ENCODE measurements at places on chromosomes 13 and 19. TPM values are rescaled to one million over a fixed set of nuclear protein-coding genes. Genes with fewer than 3 reads are reported as not detected.

GRCh38 chr13:77000475-77000874 is 8.6 kb downstream of the CLN5 start:
- DNase-seq, result no peak

- DNase-seq, result no peak
Measured at GRCh38 chr19:5215431-5215830, 125.2 kb downstream of the PTPRS start.

DNA sequence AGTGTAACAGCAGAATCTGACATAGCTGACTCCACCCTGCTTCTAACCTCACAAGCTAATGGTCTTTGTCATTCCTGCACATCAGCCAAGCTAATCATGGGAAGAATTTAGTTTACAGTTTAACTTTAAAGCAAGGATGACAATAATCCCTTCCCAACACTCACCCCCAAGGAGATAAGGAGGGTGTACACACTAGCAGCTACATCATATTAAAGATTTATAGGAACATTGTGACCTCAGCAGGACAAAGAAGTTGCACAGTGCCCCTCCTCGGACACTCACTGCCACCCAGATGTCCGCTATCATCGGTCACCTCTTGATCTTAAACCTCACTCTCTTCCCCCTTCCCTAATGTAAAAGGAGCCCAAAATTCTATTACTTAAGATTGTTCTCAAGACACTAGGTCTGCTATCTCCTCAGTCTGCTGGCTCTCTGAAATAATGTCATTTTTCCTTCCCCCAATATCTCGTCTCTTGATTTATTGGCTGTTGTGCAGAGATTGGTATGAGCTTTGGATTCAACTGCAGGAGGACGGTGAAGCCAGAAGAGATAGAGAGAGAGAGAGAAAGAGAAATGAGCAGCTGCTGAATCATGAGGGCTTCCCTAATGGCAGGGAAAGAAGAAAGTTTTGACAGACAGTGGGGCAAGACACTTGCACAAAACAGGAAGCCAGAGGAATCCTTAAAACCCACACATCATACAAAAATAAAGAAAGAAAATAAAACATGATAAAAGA is 17.5 kb upstream of the FFAR2 start:
- no peak for DNase-seq

- no peak for DNase-seq
Measured at GRCh38 chr19:5627395-5627904, 4.6 kb downstream of the SAFB start.

GRCh38 chr19:28466107-28467045 is 746.6 kb downstream of the UQCRFS1 start:
- peak; percentile 65 for DNase-seq

DNA sequence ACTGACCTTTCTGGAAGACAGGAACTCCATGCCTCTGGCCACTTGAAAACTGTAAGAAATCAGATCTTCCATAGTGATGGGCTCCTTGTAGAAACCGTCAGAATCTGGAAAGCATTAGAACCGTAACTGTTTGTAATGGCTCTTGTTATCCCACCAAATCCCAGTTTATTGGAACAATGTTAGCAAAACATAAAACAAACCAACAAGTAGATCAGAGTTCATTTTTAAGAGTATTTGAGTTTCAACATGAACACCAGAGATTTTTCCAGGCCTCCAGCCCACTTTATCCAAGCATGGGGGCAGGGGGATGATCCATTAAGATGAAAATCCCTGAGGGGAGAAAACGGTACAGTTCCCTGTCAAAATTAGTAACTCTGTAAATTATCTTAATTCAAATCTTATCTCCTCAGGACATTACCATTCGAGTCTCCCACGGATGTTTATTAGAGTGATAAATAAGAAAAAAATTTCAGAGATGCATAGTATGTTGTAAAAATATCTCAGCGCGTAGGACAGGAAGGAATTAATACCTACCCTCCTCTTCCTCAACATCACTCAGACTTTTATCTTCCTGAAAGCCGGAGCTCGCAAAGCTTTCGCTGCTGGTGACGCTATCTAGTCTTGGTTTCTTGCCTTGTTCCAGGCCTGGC is 172.5 kb downstream of the FLT1 start:
- no peak for DNase-seq

DNA sequence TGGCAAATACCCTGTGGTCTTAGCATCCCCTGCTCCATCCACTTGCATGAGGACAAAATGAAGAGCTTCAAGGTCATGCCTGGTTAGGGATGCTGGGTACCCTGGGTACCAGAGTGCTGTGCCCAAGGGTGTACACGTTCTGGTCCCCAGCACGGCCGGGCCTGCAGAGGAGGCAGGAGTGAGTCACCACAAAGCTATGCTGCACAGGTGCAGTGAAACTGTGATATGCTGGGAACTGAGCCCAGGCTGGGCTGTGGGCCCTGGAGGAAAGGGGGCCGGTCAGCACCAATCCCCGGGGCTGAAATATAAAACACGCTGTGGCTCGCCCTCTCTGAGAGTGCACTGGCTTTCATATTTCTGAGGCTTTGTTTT is 95.1 kb downstream of the TSHZ3 start:
- no peak for DNase-seq

- no peak for DNase-seq
Measured at GRCh38 chr13:91889641-91890040, 491.2 kb downstream of the GPC5 start.

DNA sequence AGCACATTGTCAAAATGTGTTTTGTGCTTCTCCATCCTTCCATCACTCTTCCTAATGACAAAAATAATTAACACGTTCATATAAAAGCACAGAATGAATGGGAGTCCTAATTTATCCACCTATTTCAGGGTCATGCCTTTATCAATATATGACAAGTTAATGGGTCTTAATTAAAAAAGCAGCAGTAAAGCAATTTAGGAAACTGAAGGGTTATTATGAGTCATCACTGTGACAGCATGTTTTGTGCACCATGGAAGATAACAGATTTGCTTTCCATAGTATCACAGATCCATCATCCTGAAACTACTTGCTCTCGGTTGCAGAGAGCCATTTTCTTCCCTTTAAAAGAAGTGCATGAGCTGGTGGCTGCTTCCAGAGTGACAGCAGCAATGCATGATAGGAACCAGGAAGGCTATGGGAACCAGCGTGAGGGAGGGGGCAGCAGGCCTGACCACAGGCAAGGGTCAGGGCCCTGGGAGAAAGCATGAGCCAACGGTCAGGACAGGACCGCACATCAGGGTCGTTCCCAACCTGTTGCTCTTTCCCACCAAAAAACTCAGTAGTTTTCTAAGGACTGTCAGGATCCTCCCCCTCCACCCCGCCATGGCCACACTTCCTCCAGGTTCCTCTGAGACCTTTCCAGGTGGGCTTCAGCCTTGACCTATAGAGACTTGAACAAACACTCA is 784.1 kb downstream of the UQCRFS1 start:
- no peak for DNase-seq

DNA sequence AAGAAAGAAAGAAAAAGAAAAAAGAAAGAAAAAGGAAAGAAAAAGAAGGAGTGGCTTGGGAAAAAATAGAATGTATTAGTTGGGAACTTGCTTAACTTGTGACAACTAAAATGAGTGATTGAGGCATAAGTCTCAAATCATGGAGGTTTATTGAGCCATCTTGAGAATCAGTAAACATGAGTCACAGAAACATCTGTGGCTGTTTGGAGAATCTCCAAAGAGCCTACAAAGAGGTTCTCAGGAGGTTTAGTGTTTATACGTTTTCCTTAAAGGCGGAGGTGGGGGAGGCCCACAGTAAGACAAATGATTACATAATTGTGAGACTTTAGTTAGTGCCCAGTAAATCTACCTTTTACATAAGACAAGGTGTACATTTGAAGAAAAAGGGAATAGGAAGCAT is 38.6 kb downstream of the WDR87 start:
- no peak for DNase-seq

GRCh38 chr19:32543115-32543900 is 37.7 kb upstream of the PDCD5 start:
- DNase-seq, result no peak

DNA sequence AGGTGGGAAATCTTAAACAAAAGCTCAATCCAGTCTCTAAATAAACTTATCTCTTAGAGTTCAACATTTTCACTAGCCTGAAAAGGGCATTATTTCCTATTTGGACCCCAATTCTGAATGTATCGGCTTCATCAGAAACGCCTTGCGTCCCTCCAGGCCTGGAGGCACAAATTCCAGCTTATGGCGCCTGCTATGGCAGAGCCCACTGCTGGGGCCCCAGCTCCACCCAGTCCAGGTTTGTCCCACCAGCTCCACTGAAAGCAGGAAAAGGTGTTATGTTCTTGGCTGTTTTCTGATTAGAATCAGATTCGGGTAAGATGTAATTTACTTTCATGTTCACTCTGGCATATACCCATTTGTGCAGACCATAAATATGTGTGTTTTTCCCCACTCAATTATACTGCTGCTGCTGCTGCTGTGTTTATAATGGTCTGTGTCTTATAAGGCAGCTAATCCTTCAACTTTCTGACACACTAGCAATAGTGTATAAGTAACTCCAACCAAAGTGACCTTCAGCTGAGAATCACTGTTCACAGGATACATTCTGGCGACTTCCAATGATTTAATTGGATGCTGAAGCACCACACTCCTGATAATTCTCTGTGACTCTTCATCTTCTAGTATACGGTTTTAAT is 6.4 kb downstream of the IRS2 start:
- no peak for DNase-seq

GRCh38 chr19:47247308-47247990 is 8.9 kb upstream of the CCDC9 start:
- peak; percentile 88 for DNase-seq

DNA sequence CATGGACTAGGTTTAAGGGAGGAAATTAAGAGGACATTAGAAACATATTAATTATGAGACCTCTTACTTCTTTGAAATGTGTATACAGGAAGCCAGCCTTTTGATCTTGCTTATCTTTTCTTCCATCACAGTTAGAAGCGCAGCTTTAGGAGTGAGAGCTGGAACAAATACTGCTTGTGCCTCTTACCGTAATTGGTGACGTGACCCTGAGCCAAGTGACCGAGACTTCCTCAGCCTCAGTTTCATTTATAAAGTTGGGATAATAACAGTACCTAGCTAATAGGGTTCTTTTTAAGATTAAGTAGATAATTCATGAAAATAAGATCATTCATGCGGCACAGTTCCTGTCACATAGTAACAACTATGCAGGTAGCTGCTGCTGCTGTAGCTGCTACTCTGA is 18.5 kb downstream of the FREM2 start:
- DNase-seq, result no peak

GRCh38 chr19:13011653-13012389 is 16.5 kb downstream of the NFIX start:
- no peak for DNase-seq

DNA sequence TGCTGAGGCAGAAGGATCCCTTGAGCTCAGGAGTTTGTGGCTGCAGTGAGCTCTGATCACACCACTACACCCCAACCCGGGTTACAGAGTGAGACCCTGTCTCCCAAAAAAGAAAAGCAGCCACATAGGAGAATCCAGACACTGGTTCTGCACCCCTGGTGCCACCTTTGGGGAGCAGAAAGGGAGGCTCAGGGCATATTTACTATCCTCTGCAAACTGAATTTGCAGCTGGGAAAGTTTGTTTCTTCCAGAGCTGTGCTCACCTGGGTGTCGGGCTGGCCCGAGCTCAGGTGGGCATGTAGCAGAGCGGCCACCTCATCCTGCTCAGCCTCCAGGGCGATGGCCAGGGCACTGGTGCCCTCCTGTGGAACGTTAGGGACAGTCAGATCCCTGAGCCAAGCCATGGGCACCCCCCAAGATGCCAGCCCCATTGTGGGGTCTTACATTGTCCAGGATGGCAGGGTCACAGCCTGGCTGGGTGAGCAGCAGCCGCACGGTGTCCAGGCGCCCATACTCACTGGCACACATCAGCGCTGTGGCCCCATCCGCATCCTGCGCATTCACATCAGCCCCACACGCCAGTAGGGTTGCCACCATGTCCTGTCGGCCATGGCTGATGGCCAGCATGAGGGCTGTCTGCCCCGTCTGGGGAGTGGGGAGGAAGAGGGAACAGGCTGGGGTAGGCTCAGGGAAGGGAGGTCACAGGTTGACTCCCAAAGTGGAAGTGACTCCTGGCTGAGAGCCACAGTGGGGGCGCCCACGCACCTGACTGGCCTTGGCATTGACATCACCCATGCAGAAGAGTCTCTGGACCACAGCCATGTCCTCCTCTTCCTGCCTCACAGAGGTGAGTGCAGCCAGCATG is 3.1 kb downstream of the RPS28 start:
- DNase-seq, result no peak

DNA sequence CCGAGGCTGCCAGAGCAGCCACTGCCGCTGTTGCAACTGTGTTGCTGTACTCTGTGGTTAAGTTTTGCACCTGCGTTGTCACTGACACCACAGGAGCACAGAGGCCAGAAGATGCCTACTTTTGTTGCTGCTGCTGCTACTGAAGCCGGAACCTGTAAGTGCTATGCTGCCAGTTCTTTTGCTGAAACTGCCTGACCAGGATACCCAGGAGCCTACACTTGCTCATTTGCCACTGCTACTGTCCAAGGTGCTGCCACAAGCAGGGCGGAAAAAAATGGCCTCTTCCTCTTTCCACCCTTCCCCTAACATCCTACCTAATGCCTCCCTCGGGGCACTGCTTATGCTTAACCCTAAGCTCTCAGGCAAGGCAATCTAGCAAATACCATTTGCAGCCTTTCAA is 29.0 kb upstream of the NBEA start:
- DNase-seq, result no peak

GRCh38 chr19:22882797-22883196 is 50.7 kb downstream of the ZNF723 start:
- DNase-seq, result no peak

- no peak for DNase-seq
Measured at GRCh38 chr19:52786078-52786463, 520 bp downstream of the ZNF600 start.

GRCh38 chr13:87680298-87680697 is 9.1 kb downstream of the SLITRK5 start:
- DNase-seq, result no peak

GRCh38 chr19:37594982-37595382 is 306 bp downstream of the ZNF540 start:
- peak; percentile 70 for DNase-seq

GRCh38 chr19:30924069-30924636 is 425.1 kb downstream of the TSHZ3 start:
- DNase-seq, result no peak

The FGF22 gene
- total RNA-seq, result 0.97 TPM

The C5AR2 gene
- not detected for total RNA-seq

The ZNF649 gene
- 9.5 TPM for total RNA-seq

The CERS1 gene
- not detected for total RNA-seq

The CXCL17 gene
- total RNA-seq, result not detected

The PSG6 gene
- total RNA-seq, result not detected

The COMMD6 gene
- 191 TPM for total RNA-seq

The COX6B2 gene
- 0.43 TPM for total RNA-seq

The CRX gene
- not detected for total RNA-seq

The PLIN5 gene
- 0.53 TPM for total RNA-seq

The ASF1B gene
- 0.60 TPM for total RNA-seq

The TEX26 gene
- not detected for total RNA-seq

The FBXO46 gene
- total RNA-seq, result 15.2 TPM

The DCLK1 gene
- not detected for total RNA-seq

The PSG5 gene
- total RNA-seq, result not detected

The NLRP11 gene
- not detected for total RNA-seq

The S1PR4 gene
- total RNA-seq, result 76.3 TPM

The LRRC63 gene
- total RNA-seq, result 0.22 TPM

The TPTE2 gene
- total RNA-seq, result not detected

All from CD8-positive, alpha-beta T cell (primary cell).